ENCODE measurements at places on chromosomes 11 and 22.

DNA sequence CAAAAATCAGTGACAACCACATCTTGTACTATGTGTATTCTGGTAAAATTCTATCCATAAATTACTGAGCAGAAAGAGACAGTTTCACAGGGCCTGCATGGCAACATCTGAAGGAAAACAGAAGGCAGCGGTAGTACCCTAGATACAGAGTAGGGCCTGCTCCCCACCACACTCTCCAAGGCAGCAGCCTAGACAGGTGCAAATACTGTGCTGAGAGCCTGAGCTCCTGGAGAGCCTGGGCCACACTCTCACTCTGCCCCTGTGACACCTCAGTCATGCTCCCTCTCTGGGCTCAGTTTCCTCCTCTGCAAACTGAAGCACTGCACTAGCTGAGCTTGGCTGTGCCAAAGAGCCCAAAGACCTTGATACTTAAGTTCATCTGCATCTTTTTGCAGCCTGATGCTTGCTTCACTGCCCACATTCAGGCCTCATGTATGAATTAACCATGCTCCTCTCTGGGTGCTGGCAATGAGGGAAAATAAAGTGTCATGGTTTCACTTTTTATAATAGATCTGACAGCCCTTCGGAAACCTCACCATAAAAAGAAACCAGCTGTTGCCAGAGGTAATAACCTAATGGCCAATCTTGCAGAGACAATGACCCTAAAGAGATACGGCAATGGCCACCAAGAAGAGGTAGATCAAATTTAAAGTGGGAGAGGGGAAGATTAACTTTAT lies 104.7 kb downstream of the PLEKHA7 start:
- DNase-seq: no peak

DNA sequence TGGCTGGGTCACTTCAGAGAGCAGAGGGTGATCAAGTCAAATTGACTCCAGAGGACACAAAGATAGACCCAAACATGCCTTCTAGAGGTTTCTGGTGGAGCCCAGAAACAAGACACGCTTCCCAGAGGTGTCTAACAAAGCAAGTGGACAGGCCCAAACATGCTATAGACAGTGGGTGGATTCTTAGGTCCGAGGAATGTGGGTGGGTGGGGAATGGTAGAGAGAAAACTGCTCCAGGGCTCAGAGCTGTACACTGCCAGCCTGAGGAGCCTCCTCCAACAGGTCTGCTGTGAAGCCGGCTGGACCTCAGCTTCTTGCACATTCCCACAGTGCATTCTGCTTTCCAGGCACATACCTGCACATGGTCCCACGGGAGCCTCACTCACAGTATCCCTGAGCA lies 116.8 kb upstream of the NECTIN1 start:
- no peak for DNase-seq

GRCh38 chr11:11580841-11581411 lies 40.9 kb downstream of the GALNT18 start:
- no peak for DNase-seq

DNA sequence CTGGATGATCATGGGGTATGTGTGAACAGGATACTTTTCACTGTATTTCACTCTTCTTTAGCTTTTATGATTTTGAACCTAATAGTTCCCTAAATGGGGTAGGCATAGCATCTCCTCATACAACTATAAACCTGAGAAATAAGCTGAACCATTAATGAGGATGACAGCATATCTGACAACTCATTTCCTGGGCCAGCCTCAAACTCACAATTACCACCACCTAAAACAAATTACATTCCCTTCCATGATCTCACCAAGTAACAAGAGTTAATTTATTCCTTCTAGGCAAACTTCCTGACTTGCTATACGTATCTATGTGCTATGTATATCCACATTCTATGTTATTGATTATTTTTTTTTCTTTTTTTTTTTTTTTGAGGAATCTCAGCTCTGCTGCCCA lies 23.0 kb downstream of the SIK3 start:
- DNase-seq: no peak

DNA sequence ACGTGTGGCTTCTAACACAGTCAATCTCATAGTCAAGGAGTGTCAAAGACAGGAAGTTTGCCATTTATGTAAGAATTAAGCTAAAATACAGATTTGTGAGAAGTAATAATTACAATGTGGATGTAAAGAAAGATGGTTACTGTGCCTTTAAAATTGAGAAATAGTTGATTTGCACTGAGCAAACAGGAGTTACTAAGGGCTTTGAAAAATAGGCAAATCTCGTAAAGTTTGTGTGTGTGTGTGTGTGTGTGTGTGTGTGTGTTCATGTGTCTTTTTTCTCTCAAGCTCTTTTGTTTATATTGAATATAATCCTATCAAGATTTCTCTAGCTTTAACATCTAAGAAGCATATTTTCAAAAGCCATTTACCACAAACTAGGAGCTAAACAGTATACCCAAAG lies 2284.5 kb downstream of the LRRC4C start:
- DNase-seq: no peak

- DNase-seq: peak; percentile 3
Measured at GRCh38 chr11:44658506-44658850, 68.3 kb upstream of the TSPAN18 start.

- peak; percentile 92 for DNase-seq
Measured at GRCh38 chr22:32723643-32724042, 77.9 kb upstream of the TIMP3 start.

DNA sequence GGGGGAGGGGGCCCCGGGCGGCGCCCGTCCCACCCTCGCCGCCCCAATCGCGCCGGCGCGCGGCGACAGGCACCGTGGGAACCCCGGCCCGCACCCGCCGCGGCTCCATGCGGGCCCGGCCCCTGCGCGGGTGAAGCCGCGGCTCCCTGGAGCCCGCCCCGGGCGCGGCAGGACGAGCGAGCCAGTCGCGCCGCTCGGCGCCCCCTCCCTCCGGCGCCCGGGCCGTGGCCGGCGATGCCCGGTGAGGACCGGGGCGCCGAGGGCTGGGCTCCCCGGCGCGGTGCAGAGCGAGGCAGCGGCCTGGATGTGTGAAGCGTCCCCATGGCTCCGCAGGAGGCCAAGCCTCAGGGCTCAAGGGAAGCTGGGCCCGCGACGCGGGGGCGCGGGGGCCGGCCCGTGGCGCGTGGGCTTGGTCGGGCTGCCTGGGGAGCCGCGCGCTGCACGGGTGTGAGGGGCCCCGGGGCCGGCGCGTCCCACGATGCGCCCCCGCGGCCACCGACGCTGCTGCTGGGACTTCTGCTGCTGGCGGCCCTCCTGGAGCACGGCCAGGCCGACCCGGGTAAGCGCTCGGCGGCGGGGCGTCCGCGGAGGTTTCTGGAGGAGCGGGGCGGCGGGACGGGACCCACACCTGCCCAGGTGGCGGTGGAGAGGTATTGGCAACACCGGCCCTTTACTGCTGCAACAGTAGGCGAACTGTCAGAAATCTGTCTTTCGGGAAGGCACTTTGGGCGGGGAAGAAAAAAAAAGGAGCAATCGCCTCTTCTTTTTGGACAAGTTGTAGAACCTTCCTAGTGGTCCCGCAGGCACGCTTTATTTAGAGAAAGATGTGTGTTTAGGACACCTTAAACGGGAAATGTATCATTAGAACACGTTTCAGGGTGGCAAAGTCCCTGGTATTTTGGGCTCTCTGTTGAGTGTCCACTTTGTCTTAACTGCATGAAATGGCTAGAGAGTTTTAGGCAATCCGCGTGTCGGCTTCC lies 119.4 kb downstream of the HIPK3 start:
- DNase-seq: peak; percentile 30

DNA sequence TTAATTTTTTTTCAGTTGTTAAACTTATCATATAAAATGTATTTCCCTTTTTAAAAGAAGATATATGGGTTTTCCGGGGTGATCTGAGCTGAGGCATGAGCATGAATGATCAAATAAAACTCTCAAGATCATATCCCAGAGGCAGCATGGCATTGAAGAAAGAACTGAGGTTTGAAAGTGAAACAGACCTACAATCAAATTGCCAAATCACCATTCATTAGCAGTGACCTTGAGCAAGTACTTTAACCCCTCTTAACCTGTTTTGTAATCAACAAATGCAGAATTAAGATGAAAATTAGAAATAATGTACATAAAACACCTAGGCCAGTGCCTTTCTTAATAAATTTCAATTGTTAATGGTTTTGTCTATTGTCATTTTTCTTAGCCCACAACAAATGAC lies 116.0 kb downstream of the RBFOX2 start:
- DNase-seq: no peak

- peak; percentile 55 for DNase-seq
Measured at GRCh38 chr11:131688048-131688693, 317.8 kb downstream of the NTM start.
